Aorta (tissue), 5 donors: ENCODE measurements at places on chromosomes 5 and 9. TPM values are rescaled to one million over a fixed set of nuclear protein-coding genes. Genes with fewer than 3 reads are reported as not detected.

C5orf52 gene
- not detected for total RNA-seq

GRCh38 chr5:41793141-41793770 is 77.0 kb downstream of the OXCT1 start:
- no peak for DNase-seq

GRCh38 chr5:151449297-151449696 is 1.9 kb downstream of the SLC36A1 start:
- no peak for DNase-seq

DNA sequence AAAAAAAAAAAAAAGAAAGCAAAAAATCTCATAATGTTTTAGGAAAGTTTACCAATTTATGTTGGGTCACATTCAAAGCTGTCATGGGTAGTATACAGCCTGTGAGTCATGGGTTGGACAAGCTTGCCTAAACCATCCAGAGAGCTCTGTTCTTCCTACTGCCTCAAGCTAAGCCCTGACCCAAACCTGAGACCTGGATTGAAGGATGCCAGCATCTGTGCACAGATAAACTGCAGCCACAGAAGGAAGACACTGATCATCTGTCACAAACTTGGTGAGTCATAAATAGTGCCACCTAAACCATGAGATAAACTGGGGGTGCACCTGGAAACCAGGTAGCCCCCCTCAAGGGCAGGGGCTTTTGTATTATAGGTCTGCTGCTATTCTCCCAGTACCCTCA is 31.0 kb downstream of the CSF2 start:
- no peak for DNase-seq
